ENCODE measurements at places on chromosomes 11 and 22. TPM values are rescaled to one million over a fixed set of nuclear protein-coding genes. Genes with fewer than 3 reads are reported as not detected.
A peak's percentile ranks its signal among the peaks of the same experiment; 100 is the strongest.

DNA sequence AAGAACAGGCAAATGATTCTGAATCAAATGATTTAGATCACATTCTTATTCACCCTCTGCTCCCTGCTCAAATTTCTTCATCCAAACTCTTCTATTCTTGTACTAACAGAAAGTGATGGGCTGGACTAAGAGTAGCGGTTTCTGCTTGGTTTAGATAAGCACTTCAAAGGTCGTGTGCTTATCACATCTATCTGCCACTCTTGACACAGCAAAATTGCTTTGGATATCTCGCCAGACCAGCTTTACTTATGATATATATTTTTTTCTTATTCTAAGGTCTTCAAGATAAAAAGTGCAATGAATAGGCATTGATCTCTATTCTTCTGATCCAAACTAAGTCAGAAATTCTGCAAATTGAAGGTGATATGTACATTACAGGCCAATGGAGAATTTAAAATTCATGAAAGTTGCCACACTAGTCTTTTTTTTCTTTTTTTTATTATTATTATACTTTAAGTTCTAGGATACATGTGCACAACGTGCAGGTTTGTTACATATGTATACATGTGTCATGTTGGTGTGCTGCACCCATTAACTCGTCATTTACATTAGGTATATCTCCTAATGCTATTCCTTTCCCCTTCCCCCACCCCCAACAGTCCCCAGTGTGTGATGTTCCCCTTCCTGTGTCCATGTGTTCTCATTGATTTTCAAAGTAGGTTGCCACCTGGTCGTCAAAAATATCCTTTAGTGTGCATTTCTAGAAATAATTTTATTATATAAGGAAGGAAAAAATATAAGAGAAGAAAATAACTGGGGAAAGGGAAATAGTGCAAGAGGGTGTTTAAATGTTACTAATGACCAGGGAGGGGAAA is 1941.0 kb upstream of the RAG2 start:
- DNase-seq = no peak

DNA sequence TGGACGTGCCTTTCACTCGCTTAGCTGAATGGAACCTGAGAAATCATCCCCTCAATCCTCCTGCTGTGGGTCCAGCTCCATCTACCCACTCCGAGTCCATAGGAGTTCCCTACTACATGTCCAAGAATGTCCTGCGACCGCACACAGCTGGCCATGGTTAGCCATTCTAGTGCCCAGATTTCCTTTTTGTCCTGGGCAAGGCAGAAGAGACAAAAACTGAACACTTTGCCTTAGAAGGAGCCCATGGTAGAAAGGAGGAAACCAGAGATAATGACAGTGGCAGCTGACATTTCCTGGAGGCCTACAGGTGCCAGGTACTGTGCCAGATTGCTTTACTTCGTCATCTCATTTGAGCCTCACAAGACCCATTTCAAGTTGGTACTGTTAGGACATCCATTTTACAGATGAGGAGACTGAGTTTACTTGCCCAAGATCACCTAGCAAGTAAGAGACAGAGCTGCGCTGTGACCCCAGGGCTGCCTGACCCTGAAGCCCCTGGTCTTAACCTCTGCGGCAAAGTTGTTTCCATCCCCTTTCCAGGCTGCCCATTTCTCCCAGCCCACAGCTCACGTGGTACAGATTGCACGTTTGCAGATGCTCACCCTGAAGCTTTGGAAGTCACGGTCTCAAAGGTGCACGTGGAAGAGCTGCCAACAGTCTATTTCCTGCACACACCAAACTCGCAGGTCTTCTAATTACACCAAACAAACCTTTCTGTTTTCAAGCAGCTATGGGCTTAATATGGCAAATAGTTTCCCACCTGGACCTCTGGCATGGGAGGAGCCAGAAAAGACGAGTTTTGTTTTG is 112.7 kb downstream of the ZBTB16 start:
- no peak for DNase-seq

Gene TYR
- 6.2 TPM for total RNA-seq

- DNase-seq = no peak
These were observed 1031.2 kb downstream of the BRD1 start for GRCh38 chr22:48796310-48797015.

DNA sequence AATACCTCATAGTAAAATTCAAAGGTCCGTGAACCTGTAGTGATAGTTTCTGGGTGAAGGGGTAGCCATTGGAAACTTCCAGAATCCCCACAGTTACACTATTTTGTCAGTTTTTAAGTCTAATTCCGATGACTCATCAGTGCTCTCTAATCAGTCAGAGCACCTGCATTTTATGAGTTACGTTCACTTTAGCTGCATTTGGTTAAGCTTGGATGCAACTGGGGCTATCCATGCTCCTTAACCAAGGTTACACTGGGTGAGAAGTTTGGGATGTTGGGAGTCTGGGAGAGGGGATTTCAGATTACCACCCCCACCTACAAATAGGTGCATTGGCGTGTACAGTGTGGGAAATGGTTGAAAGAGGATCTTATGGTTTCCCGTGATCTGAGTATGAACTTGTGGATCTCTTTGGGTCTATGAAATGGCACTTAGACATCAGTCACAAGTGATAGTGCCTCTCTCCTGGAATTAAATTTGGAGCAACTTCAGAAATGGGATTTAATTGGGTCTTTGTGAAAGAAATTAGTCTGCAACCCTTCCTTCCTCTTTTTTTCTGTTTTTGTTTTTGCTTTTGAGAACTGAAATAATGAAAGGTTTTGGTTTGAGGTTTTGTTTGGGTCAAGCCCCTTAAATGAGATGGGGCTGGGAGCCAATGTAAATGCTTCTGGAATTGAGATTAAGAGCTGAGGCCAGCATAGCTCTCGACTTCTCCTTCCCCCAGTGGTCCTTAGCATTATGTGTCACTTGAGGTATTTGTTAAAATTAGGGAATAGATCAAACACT is 31.5 kb downstream of the EHF start:
- DNase-seq = no peak

Gene MIOX
- total RNA-seq = 1.2 TPM

Gene MMP3
- not detected for total RNA-seq

GRCh38 chr11:132648851-132649250 is 883.5 kb downstream of the OPCML start:
- no peak for DNase-seq

Gene ENTHD1
- not detected for total RNA-seq

DNA sequence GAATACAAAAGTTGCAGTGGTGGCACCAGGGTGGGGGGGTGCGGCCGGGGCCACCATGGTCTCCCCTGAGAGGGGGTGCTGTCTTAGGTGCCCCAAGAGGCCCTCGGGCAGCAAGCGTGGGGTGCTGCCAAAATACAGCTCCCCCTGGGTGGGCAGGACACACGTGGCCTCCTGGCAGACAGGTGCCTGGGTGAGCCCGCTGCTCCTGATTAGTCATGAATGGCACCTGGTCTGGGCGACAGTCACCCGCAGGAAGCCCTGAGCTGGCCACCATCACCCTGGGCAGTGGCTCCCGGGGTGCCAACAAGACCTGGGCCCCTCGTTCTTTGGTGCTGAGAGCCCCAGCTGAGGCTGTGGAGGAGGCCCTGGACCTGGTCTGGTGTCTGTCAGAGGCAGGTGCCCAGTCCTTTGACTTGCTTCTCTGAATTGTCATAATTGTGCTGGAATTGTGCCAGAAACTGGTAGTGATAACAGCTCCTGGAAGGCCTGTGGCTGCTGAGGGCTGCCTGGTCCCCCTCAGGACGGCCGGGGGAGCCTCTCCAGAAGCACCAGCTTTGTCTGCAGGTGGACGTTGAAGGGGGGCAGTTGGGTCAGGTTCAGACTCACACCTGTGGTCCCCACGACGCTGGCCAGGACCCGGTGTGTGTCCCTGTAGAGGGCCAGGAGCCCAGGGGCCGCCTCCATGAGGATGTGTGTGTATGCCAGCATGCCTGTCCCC is 14.8 kb downstream of the ALG12 start:
- DNase-seq = no peak

GRCh38 chr11:120511820-120512738 is 531 bp downstream of the GRIK4 start:
- peak; percentile 69 for DNase-seq

- DNase-seq = no peak
These were observed 707 bp upstream of the CD151 start for GRCh38 chr11:831961-832528.

Gene AIFM3
- 2.6 TPM for total RNA-seq

GRCh38 chr11:17563231-17563646 is 16.2 kb downstream of the OTOG start:
- DNase-seq = peak; percentile 53

DNA sequence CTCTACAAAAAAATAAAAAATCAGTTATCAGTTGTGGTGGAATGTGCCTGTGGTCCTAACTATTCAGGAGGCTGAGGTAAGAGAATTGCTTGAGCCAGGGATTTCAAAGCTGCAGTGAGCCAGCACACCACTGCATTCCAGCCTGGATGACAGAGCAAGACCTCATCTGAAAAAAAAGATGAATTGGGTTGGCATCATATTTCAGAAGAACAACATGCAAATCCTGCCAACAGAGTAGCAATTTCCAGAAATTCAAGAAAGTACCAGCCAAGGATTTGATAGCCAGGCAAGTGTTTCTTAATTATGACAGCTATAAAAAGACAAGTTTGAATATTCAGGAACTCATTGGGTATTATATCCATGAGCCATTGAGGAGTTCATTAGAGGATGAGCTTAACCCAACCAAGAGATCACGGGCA is 75.2 kb downstream of the USP47 start:
- DNase-seq = no peak

Gene CCDC117
- total RNA-seq = 40.8 TPM

GRCh38 chr11:66966351-66966750 is 8.2 kb upstream of the PC start:
- DNase-seq = no peak

DNA sequence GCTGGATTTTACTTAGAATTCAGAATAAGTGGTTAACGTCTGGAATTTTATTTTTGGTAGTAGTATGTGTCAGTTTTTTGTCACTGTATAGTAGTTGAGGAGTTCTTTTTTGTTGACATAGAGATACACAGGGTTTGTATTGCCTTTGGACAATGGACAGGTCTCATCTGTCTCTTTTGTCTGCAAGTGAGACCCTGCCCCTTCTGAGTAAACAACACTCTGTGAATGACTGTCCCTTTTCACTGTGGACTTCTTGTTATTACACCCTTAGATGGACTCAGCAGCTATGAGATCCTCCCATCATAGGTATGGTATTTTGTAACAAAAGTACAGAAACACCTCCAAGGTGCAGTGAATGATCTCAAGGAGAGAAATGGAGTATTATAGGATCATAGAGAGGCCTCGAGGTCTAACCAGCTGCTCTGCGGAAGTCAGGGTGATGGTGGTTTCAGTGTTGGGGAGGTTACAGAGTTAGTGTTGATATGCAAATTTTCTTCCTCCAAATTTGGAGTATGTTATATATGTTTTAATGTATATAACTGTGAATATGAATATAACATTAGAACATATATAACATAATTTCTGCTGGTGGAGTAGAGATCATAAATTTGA is 7.8 kb downstream of the PPP6R3 start:
- no peak for DNase-seq

Gene NPTXR
- total RNA-seq = 6.9 TPM

Gene C11orf86
- total RNA-seq = 2.6 TPM
